Stimulated activated CD4-positive, alpha-beta T cell treated with anti-CD3 and anti-CD28 coated beads, Interleukin-2, amount 100 ng/mL, for 48 hours (primary cell): ENCODE measurements at places on chromosomes 2 and 18.

DNA sequence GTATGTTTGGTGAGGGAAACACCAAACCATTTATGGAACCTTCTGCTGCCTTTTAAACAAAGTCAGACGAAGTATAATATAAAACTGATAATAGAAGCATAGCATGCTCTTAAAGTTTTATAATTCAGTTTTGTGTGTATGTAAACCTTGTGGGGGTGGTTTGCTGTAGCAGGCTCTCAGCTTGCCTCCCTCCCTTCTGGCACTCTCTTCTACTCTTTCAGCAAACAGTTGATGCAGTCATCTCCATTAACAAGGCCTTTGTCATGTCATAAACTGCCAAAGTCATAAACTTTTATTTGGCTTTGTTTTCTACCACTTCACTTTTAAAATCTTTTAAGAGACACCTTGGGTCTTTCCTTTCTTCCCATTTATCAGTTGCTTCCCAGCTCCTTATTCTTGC lies 448.2 kb upstream of the SETBP1 start:
- no peak for DNase-seq

- DNase-seq, result no peak
Measured at GRCh38 chr2:104745846-104746245, 108.1 kb upstream of the POU3F3 start.

DNA sequence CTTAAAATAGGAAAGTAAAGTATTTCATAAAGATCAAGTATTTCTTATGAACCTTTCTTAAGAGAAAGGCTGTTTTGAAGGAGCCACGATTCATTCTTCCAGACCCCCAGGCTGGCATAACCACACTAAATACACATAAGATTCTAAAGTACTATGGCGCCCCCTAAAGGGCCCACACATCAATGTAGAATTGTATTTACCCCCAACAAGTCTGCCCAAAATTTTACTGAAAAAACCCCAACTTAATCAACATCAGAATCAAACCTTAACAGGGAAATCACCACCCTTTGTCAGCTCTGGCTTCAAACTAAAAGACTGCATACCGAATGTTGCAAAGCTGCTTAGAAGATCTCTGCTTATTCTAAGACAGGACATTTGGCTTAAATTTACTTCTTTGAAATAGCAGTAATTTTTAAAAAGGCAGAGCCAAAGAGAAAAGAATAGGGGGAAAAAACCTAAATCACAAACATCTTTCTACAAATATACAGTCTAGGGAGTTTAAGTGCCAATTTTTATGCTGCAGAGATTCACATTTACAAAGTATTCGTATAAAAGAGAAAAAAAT lies 20.4 kb upstream of the BCL2 start:
- no peak for DNase-seq

DNA sequence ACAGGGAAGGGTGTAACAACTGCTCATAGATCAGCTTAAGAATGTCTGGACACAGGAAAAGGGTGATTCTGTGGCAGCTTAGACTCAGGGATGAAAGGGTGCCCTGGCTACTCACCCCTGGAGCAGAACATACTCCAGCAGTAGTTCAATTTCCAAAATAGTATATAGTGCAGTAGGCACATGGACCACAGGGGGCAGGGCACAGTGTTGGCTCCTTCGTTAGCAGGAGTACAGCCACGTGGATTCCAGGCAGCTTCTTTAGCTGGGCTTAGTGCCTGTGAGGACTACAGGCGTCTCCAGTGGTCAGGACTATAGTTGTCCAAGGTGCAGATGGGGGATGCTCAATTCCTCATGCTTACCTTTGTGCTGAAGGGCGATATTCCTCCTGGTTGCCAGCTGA lies 277.5 kb upstream of the DDX18 start:
- DNase-seq, result no peak

- no peak for DNase-seq
Measured at GRCh38 chr18:58117786-58118403, 73.9 kb downstream of the NEDD4L start.

DNA sequence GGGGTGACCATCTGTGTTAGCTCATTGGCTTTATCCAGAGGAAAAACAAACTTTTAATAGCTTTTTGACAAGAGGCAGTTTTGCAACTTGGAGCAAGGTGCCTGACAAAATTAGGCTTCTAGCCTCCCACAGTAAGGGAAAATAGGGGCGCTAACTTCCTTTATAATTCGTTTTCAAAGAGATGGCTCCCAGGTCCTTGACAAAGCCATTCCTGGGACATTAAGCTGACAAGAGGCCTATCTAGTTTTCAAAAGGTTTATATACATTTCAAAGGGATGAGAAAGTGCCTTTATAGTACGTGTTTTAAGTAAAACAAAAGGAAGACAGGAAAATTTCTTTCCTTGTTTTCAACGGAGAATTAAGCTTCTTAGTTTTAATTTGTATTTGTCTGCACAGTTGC lies 159.4 kb upstream of the GCFC2 start:
- no peak for DNase-seq

- DNase-seq, result no peak
Measured at GRCh38 chr18:13214609-13215008, 4.0 kb upstream of the LDLRAD4 start.

DNA sequence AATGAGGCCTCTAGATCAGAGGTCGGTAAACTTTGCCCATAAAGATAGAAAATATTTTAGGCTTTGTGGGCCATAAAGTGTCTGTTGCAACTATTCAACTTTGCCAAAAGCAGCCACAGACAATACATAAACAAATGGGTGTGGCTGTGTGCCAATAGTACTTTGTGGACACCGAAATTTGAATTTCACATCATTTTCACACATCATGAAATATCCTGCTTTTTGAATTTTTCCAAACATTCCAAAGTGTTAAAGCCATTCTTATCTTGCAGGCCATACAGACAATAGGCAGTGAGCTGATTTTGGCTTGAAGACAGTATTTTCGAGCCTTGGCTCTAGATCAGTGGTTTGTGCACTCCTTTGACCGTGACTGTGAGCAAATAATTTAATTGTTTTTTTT lies 51.1 kb upstream of the EPC2 start:
- DNase-seq, result no peak

GRCh38 chr18:68035774-68036522 lies 519.4 kb upstream of the DSEL start:
- no peak for DNase-seq

DNA sequence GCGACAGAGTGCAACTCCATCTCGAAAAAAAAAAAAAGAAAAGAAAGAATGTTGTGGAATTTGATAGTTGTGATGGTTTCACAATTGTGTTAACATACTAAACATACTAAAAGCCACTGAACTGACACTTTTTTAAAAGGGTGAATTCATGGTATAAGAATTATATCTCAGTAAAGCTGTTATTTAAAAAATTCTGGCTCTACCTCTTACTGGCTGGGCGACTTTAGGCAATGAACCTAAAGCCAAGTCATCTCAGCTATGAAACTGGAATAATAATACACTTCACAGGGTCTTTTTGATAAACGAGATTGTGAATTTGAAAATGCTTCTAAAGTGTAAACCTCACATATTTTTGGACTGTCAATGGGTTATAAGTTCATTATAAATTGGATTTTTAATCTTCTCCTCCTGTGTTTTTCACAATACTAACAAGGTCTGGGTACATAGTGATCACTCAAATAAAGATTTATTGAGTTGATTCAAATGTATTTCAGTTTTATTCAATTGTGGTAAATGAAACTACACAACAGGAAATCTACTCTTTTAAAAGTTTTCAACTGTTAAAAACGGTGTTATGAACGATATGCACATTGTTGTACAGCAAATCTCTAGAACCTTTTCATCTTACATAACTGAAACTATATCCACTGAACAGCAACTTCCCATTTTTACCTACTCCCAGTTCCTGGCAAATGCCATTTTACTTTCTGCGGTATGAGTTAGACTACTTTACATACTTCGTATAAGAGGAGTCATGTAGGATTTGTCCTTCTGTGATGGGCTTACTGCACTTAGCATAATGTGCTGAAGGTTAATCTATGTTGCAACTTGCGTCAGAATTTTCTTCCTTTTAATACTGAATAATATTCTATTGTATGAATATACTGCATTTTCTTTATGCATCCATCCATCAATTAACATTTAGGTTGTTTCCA lies 43.0 kb upstream of the GTF2A1L start:
- DNase-seq, result no peak

GRCh38 chr2:224086226-224086914 lies 47.3 kb upstream of the SERPINE2 start:
- no peak for DNase-seq

DNA sequence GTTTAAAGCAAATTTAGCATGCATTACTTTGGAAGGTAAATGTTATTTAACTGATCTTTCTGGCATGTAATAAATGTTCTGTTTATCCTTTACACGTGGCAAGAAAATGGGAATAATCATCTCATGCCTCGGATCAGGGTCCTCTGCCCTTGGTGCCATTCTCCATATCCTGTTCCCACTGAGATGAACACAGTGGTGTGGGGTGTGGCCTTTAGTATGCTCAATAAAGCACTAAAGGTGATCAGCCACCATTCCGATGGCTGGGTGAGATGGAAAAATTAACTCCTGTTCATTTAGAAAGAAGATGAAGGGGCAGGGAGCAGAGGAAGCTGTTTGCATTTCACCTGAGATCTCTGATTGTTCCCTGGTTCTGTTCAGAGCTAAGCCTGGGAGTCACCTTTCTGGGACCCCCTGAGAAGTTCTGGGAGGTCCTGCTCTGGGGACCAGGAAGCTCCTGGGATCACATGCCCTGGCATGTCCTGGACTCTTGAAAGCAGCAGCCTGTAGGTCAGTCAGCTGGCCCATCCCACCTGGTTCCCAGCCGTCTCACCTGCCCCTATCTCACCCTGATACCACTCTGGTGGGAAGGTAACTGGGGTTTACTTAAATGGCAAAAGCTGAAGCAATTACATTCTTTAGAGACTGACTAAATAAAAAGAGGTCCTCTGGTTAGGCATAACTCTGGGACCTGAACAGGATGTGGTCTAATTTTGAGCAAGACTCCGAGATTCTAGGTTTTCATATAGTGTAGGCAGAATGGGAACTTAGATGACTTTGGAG lies 288.9 kb upstream of the EPAS1 start:
- DNase-seq, result no peak

- DNase-seq, result no peak
Measured at GRCh38 chr18:48119204-48119603, 188.7 kb upstream of the SMAD2 start.

GRCh38 chr2:38925982-38926381 lies 36.3 kb downstream of the ARHGEF33 start:
- DNase-seq, result no peak

DNA sequence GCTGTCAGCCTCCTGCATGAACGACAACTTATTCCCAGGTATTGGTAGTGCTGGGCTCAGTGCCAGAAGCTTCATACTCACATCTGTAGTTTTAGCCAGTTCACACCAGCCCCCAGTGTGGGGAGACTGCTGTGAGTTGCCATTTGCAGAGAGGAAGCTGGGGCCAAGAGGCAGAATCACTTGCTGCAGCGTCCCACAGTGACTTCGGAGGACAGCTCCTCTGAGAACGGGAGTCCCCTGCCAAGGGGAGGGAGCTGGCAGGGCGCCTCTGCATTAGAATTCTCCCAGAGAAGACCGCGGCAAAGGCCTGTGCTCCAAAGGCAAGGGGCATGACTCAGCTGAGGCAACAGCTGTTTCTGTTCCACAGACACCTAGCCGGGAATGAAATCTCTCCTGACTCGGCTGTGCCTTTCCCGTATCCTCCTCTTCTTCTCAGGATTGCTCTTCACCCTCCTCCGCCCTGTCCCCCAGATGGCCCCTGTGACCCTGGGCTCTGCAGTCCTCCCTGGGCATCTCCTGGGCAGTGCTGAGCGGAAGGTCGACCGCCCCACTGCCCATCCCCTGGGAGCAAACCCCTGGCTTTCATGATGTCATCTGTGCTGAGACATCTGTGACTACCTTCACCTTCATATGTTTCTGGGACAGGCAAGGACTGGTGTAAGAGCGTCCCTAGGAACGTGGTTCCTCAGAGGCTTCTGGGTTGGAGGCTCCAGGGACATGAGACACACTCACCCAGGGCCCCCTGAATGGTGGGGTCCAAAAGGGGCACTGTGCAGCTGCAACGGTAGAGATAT lies 18.0 kb downstream of the MAL start:
- no peak for DNase-seq

DNA sequence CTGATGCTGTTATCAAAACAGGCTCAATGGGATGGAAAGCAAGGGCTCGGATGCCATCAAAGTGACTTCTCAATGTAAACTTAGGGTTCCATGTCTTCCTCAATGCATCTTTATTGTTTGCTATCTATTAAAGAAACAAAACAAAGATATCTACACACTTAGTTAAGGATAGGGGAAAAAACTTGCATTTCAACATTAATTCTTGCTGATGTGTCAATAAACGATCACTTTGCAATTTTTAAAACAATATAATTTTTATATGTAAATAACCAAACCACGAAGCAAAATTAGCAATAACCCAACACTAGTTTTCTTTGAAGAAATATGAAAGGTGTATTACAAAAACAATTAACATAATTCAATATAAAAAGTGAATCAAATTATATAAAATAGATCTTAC lies 96.7 kb downstream of the STRN start:
- no peak for DNase-seq

DNA sequence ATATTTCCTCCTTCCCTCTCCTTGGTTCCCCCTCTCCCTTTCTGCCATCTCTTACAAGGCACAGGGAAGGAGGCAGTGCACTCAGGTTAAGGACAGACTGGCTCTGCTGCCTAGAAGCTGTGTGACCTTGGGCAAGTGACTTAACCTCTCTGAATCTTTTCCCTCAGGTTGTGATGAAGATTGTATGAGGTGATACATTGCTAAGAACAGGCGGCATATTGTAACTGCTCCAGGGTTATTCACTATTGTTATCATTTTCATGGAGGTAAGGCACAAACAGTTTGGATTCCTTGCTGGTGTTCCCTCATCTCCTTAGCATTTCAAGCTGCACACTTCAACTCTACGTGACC lies 126.6 kb upstream of the CXCR4 start:
- DNase-seq, result no peak

GRCh38 chr2:122451040-122451439 lies 695.6 kb downstream of the TSN start:
- no peak for DNase-seq

GRCh38 chr2:48200620-48201293 lies 294.5 kb upstream of the FBXO11 start:
- no peak for DNase-seq

DNA sequence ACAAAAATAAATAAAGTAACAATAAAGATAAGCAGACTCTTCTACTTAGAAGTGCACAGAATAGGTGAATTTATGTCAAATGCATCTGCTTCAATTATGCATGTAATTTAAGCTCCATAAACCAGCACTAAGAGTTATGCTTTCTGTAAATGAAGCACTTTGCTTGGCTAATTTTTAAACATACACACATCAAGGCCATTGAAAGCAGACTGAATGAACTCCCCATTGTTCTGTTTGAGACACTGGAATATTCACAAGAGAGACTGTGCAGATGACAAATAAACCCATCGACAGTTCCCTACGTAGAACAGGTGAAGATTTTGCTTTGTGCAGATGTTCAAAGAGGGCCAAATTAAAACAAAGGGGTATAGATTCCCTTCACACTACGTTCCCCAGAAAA lies 133.4 kb downstream of the PID1 start:
- DNase-seq, result no peak

DNA sequence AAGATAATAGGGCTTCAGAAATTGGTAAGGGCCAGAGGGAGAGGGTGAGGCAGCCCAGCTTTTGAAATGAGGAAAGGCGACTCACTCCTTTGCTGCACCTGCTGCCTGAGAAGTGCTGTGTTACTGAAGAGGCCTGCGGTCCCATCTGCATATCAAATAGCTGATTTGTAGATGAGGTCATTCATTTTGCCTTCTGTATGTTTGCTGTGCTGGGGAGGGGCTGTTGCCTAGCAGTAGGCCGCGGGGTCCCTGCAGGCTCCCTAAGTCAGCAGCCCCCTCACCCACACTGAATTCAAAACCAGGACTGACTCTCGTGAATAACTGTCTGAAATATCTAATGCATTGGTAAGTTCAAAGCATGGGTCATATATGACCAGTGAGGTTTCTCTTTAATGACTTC lies 377.2 kb downstream of the SOX11 start:
- DNase-seq, result no peak
